ENCODE measurements at places on chromosomes 4 and X.

DNA sequence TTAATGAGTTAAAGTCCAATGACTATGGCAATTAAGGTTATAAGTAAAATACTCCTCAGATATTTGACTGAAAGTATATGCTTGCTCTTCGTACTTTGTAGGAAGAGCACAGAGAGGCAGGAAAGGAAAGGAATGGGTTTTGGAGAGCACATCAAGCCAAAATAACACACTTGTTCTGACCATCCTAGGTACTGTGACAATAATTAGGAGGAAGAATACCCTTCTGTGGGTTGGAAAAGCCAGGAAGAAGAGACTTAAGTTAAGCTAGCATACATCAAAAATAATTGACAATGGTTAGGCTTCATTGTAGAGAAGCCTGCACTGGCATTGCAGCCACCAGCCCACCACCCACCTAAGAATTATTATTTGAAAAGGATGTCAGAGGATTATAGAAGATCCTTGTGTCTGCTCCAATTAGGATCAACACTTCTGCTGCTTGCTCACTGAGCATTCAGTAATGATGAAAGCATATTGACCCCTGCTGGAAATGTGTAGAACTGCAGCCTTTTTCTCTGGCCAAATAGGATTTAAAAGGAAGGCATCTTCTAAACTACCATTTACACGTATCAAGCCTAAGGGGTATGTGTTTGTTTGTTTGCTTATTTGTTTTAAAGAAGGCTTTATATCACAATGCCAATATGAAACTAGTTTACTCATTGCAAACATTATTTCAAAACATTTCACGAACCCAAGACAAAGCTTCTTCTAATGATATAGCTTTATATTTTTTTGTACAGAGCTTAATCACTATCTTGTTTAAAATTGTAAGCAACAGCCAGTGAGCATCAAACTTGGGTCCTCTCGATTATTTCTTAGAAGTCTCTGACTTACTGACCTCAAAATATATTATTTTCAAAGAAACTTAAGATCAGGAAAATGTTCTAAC, 286.2 kb upstream of the TET2 start:
- peak; percentile 50 for DNase-seq

DNA sequence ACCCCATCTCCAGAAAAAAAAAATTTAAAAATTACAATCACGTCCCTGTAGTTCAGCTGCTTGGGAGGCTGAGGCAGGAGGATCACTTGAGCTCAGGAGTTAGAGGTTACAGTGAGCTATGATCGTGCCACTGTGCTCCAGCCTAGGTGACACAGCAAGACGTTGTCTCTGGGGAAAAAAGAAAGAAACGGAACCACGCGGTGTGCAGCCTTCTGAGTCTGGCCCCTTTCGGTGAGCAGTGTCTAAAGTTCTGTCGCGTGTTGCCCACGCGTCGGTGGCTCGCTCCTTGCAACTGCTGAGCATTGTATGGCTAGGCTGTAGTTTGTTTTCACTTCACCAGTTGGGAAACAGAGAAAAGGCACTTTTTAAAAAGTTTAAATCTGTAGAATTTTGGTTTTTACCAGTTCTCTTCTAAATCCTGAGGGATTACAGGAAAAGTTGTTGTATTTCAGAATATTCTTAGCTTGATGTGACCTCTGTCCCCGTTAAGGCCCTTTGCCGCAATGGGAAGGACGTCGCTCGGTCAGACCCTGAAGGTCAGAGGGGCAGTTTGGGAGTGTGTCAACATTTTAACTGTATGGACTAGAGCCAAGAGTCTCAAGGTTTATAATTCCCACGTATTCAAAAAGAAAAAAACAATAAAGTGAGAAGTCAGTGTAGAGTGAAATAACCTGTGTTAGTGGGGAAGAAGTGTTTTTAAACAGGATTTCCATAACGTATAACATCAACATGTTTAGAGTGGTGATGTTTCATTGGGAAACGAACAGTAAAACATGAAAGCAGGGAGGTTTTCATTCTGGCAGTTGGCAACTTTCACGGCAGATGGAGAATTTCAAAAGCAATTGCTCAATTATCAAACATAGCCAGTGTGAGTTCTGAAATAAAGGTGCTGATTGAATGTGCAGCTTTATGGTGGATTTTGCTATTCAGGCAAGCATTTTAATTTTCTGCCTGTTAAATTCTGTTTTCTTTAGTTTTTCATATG, 45.8 kb upstream of the MSANTD1 start:
- no peak for DNase-seq

- no peak for DNase-seq
These were observed 106.2 kb downstream of the CCNG2 start for GRCh38 chr4:77263247-77263646.

DNA sequence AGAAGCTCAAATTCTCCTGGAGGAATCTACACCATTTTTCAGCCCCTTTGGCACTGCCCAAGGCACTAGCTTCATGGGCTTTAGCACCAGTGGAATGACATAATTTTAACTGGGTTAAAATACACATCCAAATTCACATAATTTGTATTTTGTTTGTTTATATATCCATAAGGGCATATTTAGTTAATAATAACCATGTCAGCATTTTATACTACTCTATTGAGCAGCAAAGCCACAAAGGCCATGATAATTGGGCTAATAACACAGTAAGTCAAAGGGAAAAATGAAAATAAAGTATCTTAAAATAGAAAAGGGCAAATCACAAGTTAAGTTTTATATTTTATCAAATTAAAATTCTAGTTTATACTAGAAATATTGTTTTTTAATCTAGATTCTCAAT, 262.7 kb upstream of the TACR3 start:
- no peak for DNase-seq

- no peak for DNase-seq
These were observed 38.8 kb upstream of the MAD2L1 start for GRCh38 chr4:120105472-120105871.

- no peak for DNase-seq
These were observed 9.4 kb upstream of the COPS4 start for GRCh38 chr4:83025563-83025962.

GRCh38 chr4:5892323-5893003, 423 bp downstream of the CRMP1 start:
- DNase-seq, result no peak

GRCh38 chrX:33204889-33205288, 6.5 kb downstream of the DMD start:
- DNase-seq, result no peak

GRCh38 chr4:43251841-43252240, 359.3 kb downstream of the GRXCR1 start:
- DNase-seq, result no peak

DNA sequence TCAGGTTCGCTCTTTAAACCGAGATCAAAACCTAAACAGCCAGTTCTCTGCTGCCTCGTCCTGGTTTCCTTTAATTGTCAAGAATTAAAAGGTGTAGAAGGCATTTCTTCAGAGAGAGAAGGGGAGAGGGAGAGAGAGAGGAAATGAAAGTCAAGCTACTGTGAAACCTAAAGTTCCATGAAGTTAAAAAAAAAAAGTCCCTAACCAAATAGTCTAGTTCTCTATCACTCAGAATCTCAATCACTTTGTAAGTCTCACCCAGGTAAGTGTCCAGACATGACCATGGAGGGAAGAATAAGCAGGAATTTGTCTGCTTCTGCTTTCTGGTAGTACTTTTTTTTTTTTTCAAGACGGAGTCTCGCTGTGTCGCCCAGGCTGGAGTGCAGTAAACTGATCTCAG, 18.8 kb upstream of the SMIM14 start:
- DNase-seq, result no peak

GRCh38 chr4:139919521-139919920, 234.5 kb downstream of the MAML3 start:
- DNase-seq, result no peak

DNA sequence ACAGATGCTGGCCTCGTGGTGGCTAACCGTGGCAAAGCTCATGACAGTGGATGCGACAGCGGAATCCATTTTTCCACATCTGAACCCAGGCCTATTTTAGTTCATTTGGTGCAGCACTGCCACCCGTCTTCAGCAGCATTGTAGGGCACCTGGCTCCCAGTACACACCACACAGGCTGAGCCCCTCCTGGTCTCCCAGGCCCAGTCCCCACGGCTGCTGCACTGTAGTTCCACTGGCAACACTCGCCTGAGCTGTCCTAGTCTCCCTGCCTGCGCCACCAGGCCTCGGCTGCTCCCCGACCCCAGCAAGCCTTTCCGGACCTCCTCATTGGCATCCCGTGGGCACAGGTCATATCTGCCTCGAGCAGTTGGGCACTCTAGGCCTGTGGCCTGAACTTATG, 76.2 kb downstream of the MTMR1 start:
- DNase-seq, result no peak

- DNase-seq, result no peak
These were observed 638.7 kb downstream of the DMD start for GRCh38 chrX:32572644-32573043.

GRCh38 chrX:125681507-125681906, 361.8 kb downstream of the TEX13C start:
- DNase-seq, result no peak

DNA sequence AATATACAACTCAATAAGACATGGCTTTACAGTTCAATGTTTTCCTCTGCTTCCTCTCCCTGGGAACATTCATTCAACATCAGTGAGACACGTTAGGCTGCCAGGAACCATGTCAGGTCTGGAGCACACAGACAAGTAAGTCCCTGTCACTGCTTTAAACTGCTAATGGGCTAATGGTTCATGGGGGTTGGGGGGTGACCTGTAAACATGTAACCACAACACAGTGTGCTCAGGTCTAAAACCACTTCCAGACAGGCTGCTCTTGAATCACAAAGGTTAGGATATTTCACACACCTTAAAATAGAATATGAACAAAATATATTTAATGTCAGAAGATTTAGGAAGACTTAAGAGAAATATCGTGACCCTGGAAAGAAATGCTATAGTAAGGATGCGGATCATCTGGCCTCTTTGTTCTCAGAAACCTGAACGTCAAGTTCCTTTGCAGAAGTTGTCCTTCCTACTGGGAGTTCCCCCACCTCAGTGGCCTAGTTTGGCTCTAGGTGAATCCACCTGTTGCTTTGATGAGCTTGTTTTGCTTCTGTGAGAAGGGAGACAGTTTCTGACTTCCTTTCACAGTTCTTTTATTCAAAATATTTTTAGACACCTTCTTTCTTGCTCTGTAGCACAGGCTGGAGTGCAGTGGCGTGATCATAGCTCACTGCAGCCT, 359.9 kb downstream of the UNC5C start:
- DNase-seq, result no peak

- DNase-seq, result no peak
These were observed 97.3 kb downstream of the PCDH7 start for GRCh38 chr4:30817447-30817846.

GRCh38 chr4:77493120-77493752, 112.4 kb upstream of the CXCL13 start:
- no peak for DNase-seq

- DNase-seq, result no peak
These were observed 14.1 kb downstream of the FAT1 start for GRCh38 chr4:186709517-186709916.

DNA sequence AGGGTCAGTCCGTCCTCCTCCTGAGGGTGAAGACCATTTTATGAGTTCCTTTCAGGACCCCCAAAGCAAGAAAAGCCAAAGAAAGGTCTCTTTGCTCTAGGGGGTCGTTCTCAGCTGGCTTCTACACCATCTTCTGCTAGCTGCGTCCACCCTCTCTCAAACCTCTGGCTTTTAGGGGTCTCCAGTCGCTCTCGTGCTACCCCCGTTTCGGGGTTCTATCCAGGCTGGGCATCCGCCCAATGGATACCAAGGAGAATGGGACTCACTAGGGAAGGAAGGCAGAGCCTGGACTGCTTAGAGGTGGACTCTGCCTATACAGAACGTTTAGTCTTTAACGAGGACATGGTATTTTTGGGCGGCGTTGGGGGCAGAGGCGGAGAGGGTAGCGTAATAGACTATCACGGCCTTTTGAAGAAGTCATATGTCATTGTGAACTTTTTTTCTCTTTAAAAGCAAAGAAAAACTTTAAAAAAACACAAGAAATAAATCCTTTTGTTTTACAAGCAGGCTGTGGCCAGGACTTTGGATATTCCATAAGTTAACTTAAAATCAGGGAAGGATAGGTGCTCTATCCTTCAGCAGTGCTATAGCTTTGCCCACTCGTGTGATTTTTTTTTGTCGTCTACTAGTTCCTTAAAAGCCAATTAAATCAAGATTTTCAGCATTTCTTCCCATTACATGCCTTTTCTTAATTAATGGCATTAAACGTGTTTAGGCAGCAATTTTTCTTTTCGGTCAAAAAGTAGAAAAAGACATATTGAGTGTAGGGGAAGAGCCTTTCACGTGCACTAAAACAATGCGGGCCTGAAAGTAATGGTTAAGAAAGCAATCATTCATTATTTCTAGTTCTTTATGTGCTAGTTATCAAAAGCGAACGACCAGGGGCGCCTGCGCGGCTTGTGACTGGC, 7.2 kb upstream of the PITX2 start:
- no peak for DNase-seq

- DNase-seq, result no peak
These were observed 40.8 kb upstream of the CHRDL1 start for GRCh38 chrX:110836451-110836850.

- no peak for DNase-seq
These were observed 165.8 kb downstream of the NSUN7 start for GRCh38 chr4:40915318-40916217.

DNA sequence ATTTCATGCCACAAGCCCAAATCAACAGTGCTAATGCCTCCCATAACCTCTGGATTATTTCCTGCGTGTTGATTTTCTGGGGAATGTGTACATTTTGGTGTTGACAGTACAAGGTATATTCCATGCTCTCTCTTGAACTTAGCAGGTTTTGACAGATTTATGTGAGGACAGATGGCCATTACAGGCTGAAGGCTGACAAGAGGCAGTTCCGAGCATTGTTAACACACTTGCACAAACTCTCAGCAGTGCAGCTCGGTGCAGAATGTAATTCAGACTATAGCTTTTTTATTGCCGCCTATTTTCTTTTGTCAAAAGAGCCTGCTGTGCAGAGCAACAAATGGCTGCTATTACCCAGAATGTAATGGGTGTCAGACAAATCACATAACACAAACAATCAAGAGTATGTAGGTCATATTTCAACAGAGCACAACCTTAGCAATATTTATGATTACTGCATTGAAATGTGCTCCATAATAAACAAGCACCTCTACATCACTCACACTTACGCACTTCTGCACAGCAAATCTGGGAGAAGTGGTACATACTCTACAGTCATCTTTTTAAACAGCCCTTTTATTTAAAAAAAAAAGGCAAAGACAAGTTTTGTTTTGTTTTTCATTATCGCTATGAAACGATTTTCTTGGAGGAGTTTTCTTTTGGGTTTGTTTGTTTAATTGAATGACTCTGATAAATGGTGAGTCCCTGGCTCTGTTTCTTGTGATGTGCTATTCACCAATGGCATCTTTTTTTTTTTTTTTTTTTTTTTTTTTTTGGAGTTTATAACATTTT, 71.6 kb downstream of the PPARGC1A start:
- no peak for DNase-seq

DNA sequence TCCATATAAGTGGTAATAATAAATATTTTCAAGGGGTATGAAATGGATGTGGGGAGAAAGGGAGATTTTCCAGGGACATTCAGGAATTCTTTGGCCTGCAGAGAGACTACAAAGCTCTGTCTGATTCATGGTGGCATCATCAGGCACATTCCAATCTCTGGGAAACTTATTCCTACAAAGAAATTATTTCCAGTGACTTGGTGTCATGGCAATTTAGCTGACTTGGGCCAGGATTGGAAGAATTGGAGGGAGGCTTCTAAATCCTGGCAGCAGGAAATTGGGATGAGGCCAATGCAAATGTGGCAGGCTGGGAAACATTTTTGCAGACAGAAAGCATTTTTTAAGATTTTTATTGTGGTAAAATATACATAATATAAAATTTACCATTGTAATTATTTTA, 204.6 kb downstream of the RTL9 start:
- DNase-seq, result no peak
